ENCODE measurements at places on chromosomes 3 and 15.

GRCh38 chr3:119579366-119580066, at the start of gene ADPRH:
Gene ADPRH (plus strand): TSS chr3:119579492. CDS start chr3:119582170, 2,678 bp downstream.
- peaks cover 36% of the 10 kb centered on the region for H3K4me1 ChIP-seq
- peak within 1 kb of the TSS; percentile 87 for H3K4me3 ChIP-seq
- no peaks in the 10 kb centered on the region for H3K27me3 ChIP-seq
- peak within 1 kb of the TSS; percentile 83 for H3K27ac ChIP-seq
- peak; percentile 68 for DNase-seq
- peaks cover 4% of the 10 kb centered on the region for H3K36me3 ChIP-seq

DNA sequence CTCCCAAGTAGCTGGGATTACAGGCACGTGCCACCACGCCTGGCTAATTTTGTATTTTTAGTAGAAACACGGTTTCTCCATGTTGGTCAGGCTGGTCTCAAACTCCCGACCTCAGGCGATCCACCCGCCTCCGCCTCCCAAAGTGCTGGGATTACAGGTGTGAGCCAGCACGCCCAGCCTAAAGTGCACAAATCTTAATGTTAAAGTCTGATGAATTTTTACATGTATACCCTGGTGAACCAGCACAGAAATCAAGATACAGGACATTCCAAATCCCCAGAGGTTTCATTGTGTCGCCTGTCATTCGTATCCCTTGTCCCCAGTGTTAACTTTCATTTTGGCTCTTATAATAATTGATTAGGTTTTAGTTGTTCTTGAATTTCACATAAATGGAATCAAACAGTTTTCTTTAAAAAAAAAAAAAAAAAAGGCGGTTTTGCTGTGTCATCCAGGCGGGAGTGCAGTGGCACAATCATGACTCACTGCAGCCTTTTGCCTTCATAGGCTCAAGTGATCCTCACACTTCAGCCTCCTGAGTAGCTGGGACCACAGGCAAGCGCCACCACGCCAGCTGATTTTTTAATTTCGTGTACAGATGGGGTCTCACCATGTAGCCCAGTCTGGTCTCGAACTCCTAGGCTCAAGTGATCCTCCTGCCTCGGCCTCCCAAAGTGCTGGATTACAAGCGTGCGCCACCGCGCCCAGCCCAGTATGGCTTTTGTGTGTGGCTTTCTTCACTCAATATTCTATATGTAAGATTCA, 1.5 kb upstream of the TM4SF19 start:
- peaks cover 4% of the 10 kb centered on the region for H3K4me1 ChIP-seq
- H3K4me3 ChIP-seq, result no peak overlapping the region
- peaks cover 10% of the 10 kb centered on the region for H3K27me3 ChIP-seq
- H3K36me3 ChIP-seq, result no peaks in the 10 kb centered on the region

DNA sequence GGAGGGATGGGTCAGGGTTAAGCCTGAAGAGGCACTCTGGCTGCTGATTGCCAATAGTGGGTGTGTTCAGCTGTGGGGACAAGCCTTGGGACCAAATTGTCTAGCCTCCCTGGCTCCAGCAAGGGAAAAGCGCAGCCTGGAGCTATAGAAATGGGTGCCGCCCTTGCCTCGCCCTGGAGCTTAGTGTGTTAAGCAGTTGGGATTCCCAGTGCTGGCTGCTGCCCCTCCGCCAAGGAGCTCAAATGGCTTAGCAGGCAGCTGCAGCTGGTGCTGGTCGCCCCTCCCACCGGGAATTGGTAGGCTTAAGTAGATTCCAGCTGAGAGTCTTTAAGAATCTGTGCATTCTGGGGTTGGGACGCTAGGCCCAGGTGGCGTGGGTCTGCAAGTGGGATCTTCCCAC, 662.9 kb upstream of the TBL1XR1 start:
- no peaks in the 10 kb centered on the region for H3K4me1 ChIP-seq
- DNase-seq, result no peak
- H3K27ac ChIP-seq, result no peak overlapping the region

- peaks cover 11% of the 10 kb centered on the region for H3K27me3 ChIP-seq
- DNase-seq, result no peak
- H3K27ac ChIP-seq, result no peak overlapping the region
- peaks cover 55% of the 10 kb centered on the region for H3K4me1 ChIP-seq
Observed at GRCh38 chr3:38028621-38029361, 651 bp downstream of the PLCD1 start.

GRCh38 chr3:165111401-165111800, 33.1 kb upstream of the SI start:
- no peaks in the 10 kb centered on the region for H3K27me3 ChIP-seq
- no peaks in the 10 kb centered on the region for H3K36me3 ChIP-seq

- DNase-seq, result no peak
- no peak within 1 kb of the TSS for H3K27ac ChIP-seq
- peaks cover 3% of the 10 kb centered on the region for H3K4me1 ChIP-seq
- no peak within 1 kb of the TSS for H3K4me3 ChIP-seq
- H3K36me3 ChIP-seq, result no peaks in the 10 kb centered on the region
- peaks cover 58% of the 10 kb centered on the region for H3K27me3 ChIP-seq
Observed at GRCh38 chr3:10992017-10992942, at the start of gene SLC6A1. Gene SLC6A1 (plus strand): TSS chr3:10992748. CDS start chr3:11017212, 24,464 bp downstream.

DNA sequence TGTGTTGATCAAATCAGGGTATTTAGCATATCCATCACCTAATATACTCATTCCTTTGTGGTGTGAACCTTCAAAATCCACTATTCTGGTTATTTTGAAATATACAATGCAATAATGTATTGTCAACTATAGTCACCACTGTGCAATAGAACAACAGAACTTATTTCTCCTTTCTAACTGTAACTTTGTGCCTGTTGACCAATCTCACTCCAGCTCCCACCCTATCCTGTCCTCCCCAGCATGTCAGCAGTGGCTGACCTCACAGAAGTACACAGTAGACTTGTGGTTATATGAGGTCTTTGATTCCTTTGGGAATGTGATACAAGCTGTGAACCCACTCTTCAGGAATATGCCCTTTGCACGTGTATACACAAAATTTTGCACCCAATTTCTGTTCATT, 64.2 kb downstream of the ECT2 start:
- DNase-seq, result no peak
- no peaks in the 10 kb centered on the region for H3K4me1 ChIP-seq
- no peak overlapping the region for H3K4me3 ChIP-seq

DNA sequence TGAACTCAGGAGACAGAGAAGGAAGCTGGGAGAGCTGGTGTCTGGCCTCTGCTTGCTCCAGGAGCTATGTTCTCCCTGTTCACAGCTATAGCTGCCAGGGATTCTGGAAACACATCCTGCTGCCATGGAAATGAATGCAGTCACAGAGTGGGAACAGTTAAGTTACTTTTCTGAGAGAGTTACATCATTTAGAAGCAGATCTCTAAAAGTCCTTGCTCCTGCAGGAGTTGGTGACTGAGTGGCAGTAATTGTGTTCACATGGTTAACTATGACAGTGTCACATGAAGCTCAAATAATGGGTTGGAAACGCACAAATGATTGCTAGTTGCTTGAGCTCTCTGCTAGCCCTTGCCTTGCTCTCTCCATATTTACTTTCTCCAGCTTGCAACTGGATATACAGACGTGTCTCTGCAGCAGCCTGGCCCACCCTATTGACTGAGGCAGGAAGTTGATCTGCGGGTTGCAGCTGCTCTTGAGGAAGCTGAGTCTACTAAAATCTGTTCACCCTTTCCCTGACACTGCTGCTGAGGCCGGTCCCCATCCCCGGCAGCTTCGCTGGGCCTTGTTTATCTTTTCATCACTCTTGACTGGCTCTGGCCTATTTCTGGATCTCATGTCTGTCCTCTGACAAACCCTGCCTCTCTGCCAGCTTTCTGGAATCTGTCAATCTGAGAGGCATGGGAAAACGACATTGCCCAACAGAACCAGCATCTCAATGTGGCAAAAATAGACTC, 16.7 kb upstream of the ISLR start:
- H3K4me3 ChIP-seq, result no peak overlapping the region
- H3K4me1 ChIP-seq, result peaks cover 42% of the 10 kb centered on the region
- H3K36me3 ChIP-seq, result no peaks in the 10 kb centered on the region
- no peak for DNase-seq
- no peak overlapping the region for H3K27ac ChIP-seq

- no peaks in the 10 kb centered on the region for H3K36me3 ChIP-seq
- no peak overlapping the region for H3K4me3 ChIP-seq
- peaks cover 20% of the 10 kb centered on the region for H3K27me3 ChIP-seq
Observed at GRCh38 chr3:171935261-171936123, 92.3 kb downstream of the TMEM212 start.

DNA sequence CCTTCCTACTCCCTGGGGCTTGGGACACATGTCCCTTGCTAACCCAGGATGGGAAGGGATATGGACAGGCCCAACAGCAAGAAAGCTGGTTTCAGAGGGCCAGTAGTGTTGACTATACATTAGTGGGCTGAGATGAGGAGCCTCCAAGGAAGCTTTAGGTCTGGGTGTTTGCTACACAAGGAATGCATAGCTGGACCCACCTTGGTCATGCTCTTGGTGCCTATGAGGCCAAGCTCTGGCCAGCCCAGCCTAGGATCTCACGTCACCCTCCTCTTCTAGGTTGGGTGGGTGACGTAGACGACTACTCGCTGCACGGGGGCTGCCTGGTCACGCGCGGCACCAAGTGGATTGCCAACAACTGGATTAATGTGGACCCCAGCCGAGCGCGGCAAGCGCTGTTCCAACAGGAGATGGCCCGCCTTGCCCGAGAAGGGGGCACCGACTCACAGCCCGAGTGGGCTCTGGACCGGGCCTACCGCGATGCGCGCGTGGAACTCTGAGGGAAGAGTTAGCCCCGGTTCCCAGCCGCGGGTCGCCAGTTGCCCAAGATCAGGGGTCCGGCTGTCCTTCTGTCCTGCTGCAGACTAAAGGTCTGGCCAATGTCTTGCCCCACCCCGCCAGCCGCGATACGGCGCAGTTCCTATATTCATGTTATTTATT, 653 bp upstream of the WDR6 start:
- no peaks in the 10 kb centered on the region for H3K27me3 ChIP-seq
- H3K4me3 ChIP-seq, result peak overlapping the region; percentile 99
- no peak for DNase-seq

DNA sequence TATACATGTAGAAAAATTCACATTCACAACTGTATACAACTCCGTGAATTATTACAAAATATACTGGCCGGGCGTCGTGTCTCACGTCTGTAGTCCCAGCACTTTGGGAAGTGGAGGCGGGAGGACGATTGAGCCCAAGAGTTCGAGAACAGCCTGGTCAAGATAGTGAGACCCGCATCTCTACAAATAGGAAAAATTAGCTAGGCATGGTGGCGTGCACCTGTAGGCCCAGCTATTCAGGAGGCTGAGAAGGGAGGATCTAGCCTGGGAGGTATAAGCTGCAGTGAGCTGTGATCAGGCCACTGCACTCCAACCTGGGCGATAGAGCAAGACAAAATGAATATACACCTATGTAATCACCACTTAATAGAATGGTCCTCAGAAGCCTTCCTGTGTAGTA, 1.3 kb downstream of the RAD51 start:
- peaks cover 52% of the 10 kb centered on the region for H3K36me3 ChIP-seq
- peak overlapping the region; percentile 100 for H3K27ac ChIP-seq
- no peaks in the 10 kb centered on the region for H3K27me3 ChIP-seq
- no peak for DNase-seq

GRCh38 chr3:157117875-157118654, 41.9 kb downstream of the CCNL1 start:
- H3K27me3 ChIP-seq, result peaks cover 3% of the 10 kb centered on the region
- H3K4me1 ChIP-seq, result peaks cover 25% of the 10 kb centered on the region
- DNase-seq, result no peak
- H3K36me3 ChIP-seq, result peaks cover 12% of the 10 kb centered on the region
- no peak overlapping the region for H3K4me3 ChIP-seq

GRCh38 chr3:53162672-53163443, 1.8 kb downstream of the PRKCD start:
- peak overlapping the region; percentile 58 for H3K27ac ChIP-seq
- peaks cover 13% of the 10 kb centered on the region for H3K27me3 ChIP-seq
- peaks cover 31% of the 10 kb centered on the region for H3K4me1 ChIP-seq
- peak; percentile 67 for DNase-seq
- peak overlapping the region; percentile 86 for H3K4me3 ChIP-seq

DNA sequence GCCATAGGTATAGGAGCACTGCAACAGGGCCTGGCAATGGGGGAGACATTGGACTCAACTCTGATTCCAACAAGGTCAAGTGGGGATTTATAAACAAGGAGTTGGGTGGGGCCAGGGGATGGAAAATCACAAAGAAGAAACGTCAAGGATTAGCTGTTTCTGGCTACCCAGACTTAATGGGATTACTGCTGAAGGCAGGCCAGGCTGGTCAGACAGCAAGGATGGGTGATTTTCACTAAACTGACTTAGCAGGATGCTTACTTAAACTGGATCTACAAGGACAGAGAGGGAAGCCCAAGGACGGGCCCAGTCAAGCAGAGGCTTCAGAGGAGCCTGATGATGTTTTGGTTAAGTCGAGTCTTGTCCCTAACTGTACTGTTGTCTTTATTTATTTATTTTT, 76.2 kb downstream of the USP13 start:
- H3K4me3 ChIP-seq, result no peak overlapping the region
- DNase-seq, result no peak
- no peaks in the 10 kb centered on the region for H3K27me3 ChIP-seq
- no peaks in the 10 kb centered on the region for H3K4me1 ChIP-seq
- no peak overlapping the region for H3K27ac ChIP-seq

Measured in activated CD4-positive, alpha-beta memory T cell treated with anti-CD3 and anti-CD28 coated beads, Interleukin-2, amount 10 ng/mL, durations not matched to agents 7 days and 5 days (primary cell).